ENCODE measurements at places on chromosomes 1 and 21.
A peak's percentile ranks its signal among the peaks of the same experiment; 100 is the strongest.

GRCh38 chr1:28039341-28039740 lies 49.1 kb downstream of the EYA3 start:
- DNase-seq: no peak

GRCh38 chr1:233278631-233279030 lies 16.9 kb downstream of the PCNX2 start:
- DNase-seq: no peak

GRCh38 chr1:2255420-2256369 lies 27.6 kb downstream of the SKI start:
- DNase-seq: peak; percentile 95

GRCh38 chr21:35423709-35424108 lies 374.6 kb upstream of the RUNX1 start:
- DNase-seq: no peak

GRCh38 chr1:236429715-236430274 lies 35.7 kb downstream of the EDARADD start:
- DNase-seq: no peak

- DNase-seq: no peak
Observed at GRCh38 chr1:193125369-193125768, 3.5 kb downstream of the CDC73 start.

DNA sequence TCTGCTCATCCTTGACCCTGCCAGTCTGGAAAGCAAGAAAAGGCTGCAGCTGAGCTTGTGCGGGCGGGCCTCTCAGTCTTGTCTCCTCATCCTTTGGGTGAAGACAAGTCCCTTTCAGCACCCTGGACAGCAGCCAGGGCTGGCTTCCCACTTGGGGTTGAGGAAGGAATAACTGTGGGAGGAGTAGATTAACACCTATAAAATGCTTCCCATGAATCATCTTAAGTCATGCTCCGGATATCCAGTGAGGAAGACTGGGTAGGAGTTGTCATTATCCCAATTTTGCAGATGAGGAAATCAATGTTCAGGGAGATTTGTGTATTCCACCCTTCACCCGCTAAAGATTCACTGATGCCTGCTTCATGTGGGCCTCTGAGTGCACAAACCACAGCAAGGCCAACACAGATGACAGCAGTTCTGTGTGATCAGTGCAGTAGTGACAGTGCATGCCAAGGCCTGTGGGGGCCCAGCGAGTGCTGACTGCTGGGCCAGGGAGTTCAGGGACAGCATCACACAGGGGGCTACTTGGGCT lies 20.1 kb upstream of the COL16A1 start:
- DNase-seq: peak; percentile 70

- peak; percentile 90 for DNase-seq
Observed at GRCh38 chr1:25642574-25643108, 26.1 kb downstream of the MAN1C1 start.

DNA sequence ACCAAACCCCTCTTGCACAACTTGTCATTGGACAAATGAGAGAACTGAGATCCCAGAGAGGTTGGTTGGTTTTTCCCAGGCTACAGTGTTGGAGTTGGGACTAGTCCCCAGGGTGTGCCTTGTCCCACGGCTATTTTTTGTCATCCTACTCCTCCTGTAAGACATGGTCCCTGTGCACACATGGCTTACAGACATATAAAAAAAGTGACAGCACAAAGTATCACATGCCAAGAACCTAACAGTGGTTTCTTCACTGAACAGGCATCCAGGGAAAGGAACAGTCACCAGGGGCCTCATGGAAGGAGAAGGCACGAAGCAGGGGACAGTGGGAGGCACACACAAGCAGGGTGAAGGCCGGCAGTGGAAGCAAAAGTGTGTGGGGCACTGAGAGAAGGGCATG lies 36.5 kb downstream of the SERBP1 start:
- DNase-seq: no peak

DNA sequence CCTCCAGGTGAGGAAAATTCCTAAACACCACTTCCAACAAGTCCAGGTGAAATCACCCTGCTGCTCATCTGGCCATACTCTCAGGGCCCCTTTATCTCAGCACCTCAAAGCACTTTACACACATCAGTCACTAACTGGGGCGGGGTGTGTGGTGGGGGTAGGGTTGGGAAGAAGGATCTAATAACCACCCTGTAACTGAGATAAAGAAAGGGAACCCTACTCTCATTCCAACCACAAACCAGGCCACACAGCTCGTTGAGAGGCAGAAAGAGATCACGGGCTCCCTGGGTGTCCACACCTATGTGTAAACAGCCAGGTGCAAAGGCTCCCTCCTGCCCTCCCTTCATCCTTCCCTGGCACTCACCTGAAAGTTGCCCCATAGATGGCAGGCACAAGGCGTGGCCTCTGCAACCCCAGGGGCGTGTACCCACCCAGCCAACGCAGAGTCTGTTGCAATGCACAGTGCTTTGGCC lies 20.4 kb downstream of the GPR161 start:
- DNase-seq: no peak

DNA sequence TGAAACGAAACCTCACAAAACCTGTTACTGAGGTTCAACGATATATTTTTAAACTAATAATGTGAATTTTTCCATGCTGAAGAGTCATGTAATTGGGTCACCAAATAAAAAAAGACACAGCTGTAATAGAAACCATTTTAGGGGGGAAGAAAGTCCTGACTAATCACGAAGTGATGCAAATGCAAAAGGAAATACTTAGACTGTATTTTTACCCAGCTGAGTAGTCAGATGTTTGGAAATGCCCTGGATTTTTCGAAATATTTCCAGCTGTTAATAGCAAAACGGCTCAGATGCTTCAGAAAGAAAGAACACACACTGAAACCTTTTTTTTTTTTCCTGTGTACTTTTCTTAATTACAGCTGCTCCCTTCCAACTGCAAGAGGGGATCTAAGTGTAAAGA lies 210.3 kb downstream of the SETD4 start:
- DNase-seq: no peak

DNA sequence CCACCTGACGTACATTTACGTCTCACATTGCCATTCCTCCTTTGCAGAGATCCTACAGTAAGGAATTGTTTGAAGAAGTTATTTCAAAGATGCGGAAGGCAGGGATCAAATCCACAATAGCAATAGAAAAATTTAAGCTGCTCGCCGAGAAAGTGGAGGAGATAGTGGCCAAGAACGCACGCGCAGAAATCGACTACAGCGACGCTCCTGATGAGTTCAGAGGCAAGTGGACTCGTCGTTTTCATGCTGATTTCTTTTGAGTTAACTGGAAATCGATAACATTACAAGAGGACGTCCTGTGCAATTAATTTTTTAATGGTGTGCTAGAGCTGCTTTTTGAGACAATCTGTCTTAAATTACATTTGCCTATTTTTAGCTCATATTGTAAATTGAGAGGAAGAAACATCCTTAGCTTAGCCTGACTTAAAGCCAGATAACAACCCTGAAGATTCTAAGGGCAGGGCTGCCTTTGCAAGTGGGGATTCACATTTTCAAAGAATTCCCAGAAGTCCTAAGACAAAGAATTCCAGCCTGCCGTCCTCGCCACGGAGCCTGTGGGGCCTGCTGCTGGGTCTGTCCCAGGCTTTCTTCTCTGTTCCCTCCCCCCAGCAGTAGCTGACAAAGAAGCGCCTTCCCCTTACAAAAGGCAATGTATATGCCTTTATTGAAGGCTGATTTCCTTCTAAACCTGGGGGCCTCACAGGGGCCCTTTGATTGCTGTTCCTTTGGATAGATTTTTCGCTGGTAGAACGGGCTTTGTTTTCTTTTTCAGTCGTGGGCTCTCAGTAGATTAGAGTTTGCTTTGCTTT lies 31.6 kb upstream of the KIF1B start:
- DNase-seq: no peak

GRCh38 chr1:58996341-58997059 lies 212.7 kb upstream of the JUN start:
- DNase-seq: no peak

DNA sequence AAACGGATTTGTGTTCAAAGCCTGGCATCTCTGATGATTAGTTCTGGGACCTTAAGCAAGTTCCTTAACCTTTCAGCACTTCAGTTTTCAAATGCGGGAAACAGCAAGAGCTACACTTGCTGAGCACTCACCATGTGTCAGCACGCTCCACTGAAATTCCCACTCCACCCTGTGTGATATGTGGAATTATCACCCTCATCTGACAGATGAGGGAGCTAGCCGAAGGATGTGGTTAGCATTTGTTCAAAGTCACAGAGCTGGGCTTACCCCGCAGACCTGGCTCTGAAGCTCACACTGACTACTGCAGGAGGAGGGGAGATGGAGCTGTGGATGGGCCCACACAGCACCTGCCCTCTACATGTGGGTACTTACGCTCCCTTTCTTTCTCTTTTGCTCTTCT lies 29.1 kb downstream of the IL12RB2 start:
- DNase-seq: no peak

- no peak for DNase-seq
Observed at GRCh38 chr21:39083377-39084008, 99.8 kb downstream of the PSMG1 start.

- no peak for DNase-seq
Observed at GRCh38 chr1:100239961-100240360, 9.7 kb downstream of the DBT start.

- DNase-seq: no peak
Observed at GRCh38 chr1:20980051-20980450, 192.9 kb upstream of the HP1BP3 start.

GRCh38 chr1:88341447-88341846 lies 342.6 kb upstream of the PKN2 start:
- no peak for DNase-seq

DNA sequence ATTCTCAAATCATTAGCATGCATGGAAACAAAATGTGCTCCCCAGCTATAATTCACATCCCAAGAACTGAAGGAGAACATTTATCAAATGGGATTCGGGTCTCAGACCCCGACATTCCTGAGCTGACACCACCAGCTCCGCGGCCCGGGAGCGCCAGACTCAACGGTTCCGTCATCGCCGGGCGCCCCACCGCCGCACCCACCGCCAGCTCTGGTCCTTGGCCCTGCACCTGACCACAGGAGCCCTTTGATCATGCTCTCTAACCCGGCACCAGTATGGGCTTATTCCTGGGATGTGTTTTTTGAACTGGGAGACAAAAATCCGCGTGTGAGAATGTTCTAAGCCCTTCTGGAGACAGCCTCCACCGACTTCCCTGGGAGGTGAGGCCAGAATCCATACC lies 43.6 kb downstream of the HLCS start:
- no peak for DNase-seq

DNA sequence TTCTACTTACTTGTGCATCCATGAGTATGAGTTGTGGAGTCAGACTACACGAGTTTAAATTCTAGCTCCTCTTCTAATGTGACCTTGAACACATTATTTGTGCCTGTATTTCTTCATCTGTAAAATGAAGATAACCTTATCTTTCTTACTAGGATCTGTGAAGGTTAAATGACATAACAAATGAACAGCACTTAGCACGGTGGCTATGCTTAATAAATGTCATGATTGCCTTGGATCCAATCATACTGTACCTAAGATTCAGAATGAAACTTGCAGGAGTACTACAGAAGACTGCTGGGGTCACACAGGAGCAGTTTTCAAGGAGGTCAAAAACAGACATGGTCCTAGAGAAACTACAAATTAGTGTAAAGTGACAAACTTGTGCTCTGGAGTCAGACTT lies 22.2 kb upstream of the ALG14 start:
- DNase-seq: no peak

DNA sequence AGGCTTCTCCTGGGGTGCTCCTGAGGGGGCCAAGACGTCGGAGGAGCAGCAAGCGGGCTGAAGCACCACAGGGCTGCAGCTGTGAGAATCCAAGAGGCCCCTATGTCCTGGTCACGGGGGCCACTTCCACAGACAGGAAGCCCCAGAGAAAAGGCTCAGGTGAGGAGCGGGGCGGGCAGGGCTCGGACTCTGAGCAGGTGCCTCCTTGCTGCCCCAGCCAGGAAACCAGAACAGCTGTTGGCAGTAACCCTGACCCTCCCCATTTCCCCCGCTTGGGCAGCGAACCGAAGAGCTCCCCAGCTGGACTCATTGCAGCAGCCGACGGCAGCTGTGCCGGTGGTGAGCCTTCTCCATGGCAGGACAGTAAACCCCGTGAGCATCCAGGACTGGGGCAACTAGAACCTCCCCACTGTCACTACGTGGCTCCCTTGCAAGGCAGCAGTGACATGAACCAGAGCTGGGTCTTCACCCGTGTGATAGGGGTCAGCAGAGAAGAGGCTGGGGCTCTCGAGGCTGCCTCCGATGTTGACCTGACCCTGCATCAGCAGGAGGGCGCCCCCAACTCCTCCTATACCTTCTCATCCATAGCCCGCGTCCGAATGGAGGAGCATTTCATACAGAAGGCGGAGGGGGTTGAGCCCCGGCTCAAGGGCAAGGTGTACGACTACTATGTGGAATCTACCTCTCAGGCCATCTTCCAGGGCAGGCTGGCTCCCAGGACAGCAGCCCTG lies 625 bp downstream of the KLHDC7A start:
- no peak for DNase-seq

DNA sequence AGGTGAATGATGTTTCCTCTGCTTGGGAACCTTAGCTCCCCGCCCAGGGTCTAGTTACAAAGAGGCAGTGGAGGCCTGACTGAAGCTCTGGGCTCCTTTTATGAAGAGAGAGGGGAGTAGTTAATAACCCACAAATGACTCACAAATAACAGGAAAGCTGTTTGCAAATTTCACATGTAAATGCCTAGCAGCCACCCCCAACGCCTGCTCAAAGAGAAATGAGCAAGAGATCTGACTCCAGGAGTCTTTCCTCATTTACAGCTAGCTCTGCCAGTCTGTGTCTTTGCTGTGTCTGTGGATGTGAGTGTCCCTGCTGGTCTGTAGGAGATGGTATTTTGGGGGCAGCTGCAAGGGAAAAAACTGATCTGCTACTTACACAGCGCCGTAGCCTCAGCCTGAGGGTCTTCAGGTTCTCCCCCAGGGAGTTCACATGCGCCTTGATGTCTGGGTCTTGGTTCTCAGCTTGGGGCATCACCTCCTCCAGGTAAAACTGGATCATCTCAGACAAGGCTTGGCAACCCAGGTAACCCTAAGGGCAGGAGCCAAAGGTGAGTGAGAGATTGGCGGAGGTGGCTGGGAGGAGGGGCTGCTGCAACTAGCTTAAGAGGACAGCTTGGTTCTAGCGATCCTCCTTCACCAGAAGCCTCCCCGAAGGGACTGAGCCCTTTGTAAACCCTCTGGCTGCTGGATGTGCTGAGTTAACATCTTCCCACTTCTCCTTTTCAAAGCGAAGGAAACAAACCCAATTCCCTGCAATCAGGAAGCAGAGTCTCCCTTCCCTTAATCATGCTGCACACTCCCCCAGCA lies at the start of gene IL19:
IL19 (plus strand) TSS at position 243 of the 807 bp plus-strand sequence. CDS start 65,890 bp downstream, outside the sequence.
- peak; percentile 74 for DNase-seq

GRCh38 chr1:41343790-41344699 lies 17.2 kb upstream of the FOXO6 start:
- DNase-seq: peak; percentile 52

- no peak for DNase-seq
Observed at GRCh38 chr1:60989749-60990713, 92.3 kb upstream of the NFIA start.

GRCh38 chr1:185268352-185268751 lies 48.7 kb downstream of the IVNS1ABP start:
- no peak for DNase-seq

GRCh38 chr1:6257541-6258069 lies 3.3 kb downstream of the GPR153 start:
- no peak for DNase-seq

- DNase-seq: no peak
Observed at GRCh38 chr1:58735586-58735985, 35.7 kb upstream of the MYSM1 start.

All from KBM-7 (cell line).